DMS 273 treated with DMSO at 0.1 percent for 48 hours (cell line): ENCODE measurements at places on chromosomes 5 and 9.
A peak's percentile ranks its signal among the peaks of the same experiment; 100 is the strongest.

DNA sequence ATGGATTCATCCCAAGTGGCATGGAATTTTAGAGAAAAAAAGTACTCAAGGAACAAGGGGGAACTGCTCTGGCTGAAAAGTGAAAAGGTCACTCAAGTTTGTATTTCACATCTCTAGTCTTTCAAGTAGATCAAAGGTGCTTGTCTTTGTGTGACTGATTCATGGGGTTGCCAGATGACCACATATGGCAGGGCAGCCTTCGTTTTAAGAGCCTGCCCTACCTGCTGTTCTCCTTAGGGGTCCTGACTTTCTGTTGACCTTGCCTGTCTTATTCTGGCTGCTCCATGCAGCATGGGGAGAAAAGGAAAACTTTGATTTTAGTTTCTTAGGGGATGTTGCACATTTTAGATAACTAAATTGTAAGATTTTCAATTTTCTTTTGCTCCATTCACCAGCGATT, 877.7 kb downstream of the TLE1 start:
- peak; percentile 50 for DNase-seq

DNA sequence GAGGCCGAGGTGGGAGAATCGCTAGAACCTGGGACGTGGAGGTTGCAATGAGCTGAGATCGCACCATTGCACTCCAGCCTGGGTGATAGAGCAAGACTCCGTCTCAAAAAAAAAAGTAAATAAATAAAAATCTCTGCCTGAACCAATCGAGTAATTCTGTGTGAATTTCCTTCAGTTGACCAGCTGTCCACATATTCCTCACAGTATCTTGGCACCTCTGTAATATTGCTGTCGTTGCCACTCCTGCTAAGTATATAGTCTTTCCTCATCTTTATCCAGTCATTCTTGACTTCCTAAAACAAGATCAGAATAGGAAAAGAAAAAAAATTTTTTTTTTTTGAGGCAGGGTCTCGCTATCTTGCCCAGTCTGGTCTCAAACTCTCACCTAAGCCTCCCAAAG, 29.9 kb downstream of the KDM3B start:
- DNase-seq: no peak

- peak; percentile 56 for DNase-seq
Measured at GRCh38 chr9:101582553-101582952, 12.2 kb downstream of the PPP3R2 start.

- DNase-seq: no peak
Measured at GRCh38 chr5:180718810-180719453, 20.9 kb downstream of the OR2Y1 start.

- DNase-seq: no peak
Measured at GRCh38 chr9:76112151-76112550, 221.7 kb downstream of the PCSK5 start.

- no peak for DNase-seq
Measured at GRCh38 chr9:72818385-72818784, 134.5 kb downstream of the ALDH1A1 start.

GRCh38 chr5:72599065-72599433, 91.8 kb upstream of the ZNF366 start:
- no peak for DNase-seq

GRCh38 chr5:103114440-103114839, 5.5 kb downstream of the GIN1 start:
- DNase-seq: no peak

DNA sequence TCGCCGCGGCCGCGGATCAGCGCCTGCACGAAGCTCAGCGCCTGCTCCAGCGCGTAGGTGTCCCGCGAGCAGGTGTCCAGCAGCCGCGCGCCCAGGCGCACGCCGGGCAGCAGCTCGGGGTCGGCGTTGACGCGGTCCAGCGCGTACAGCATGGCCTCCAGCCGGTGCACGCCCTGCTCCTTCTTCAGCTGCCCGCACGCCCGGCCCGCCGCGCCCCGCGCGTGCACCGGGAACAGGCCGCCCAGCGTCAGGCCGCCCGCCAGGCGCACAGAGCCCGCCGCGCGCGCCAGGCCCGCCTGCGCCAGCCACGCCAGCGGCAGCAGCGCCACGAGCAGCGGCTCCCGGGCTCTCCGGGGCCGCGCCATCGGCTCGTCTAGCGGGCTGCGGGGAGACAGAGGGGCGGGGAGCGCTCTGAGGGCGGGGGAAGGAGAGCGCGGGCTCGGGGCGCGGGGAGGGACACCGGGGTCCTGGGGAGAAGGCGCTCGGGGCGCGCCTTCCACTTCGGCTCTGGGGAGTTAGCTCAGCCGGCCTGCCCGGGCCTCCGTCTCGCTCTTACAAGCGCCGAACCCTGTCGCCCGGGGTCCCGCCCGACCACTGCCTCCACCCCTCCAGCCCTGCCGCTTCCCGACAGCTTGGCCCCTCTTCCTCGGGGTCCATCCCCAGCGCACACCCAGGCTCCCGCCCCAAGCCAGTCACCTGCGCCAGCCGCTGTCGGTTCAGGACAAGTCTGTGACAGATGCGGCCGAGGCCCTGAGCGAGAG, at the start of gene GRM6:
Gene GRM6, minus strand, starts transcription at position 741 of the 761 bp plus-strand sequence. Its CDS starts 376 bp downstream, at position 365.
- no peak for DNase-seq

GRCh38 chr5:122187426-122187825, 58.1 kb downstream of the ZNF474 start:
- DNase-seq: no peak

GRCh38 chr9:20314981-20315380, 307.3 kb downstream of the MLLT3 start:
- no peak for DNase-seq

- DNase-seq: no peak
Measured at GRCh38 chr5:150779397-150780186, 1.0 kb downstream of the SMIM3 start.

GRCh38 chr9:71213633-71214032, 92.2 kb upstream of the TRPM3 start:
- DNase-seq: no peak

DNA sequence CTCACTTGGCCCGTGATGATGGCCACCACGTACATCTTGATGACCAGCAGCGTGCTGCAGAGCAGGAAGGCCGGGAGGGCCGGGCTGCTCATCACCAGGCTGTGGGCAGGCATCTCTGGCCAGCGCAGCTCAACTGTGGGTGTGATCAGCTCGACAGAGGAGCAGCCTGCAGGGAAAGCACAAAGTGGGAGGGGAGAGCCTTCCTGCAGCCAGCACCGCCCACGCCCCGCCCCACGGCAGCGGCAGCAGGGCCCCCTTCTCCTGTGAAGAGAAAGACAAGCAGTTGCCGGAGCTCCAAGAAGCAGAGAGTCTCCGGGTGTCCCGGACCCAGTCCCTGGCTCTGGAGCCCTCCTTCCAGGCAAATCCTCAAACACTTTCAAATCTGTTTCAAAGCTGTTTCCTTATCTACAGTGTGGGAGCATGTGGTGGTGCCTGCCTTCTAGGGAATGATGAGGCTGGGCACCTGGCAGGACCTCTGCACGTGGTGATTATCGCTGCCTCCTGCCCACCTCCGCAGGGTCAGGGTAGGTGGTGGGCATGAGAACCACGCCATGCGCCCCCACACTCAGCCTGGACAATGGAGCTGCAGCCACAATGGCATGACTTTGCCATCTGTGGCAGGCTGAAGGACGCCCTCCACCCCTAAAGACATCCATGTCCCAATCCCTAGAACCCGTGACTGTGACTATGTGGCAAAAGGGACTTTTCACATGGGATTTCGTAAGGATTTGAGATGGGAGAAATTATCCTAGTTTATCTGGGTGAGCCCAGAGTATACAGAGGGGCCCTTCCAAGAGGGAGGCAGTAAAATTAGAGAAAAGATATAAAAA, at the start of gene PTGES:
Gene PTGES, minus strand, starts transcription at position 143 of the 830 bp plus-strand sequence. Its CDS starts 30 bp downstream, at position 113.
- DNase-seq: peak; percentile 23
